ENCODE measurements at places on chromosomes 3 and 15.
A peak's percentile ranks its signal among the peaks of the same experiment; 100 is the strongest.

- DNase-seq: no peak
Measured at GRCh38 chr3:2354702-2355101, 256.0 kb downstream of the CNTN4 start.

GRCh38 chr3:151316267-151316991, at the start of gene GPR87:
Gene GPR87, minus strand, starts transcription at chr3:151316820. Its CDS starts 16,720 bp downstream, at chr3:151300100.
- DNase-seq: peak; percentile 84

GRCh38 chr3:39810647-39811161, 1.3 kb downstream of the MYRIP start:
- DNase-seq: no peak

GRCh38 chr15:70306081-70306480, 208.4 kb upstream of the TLE3 start:
- no peak for DNase-seq

DNA sequence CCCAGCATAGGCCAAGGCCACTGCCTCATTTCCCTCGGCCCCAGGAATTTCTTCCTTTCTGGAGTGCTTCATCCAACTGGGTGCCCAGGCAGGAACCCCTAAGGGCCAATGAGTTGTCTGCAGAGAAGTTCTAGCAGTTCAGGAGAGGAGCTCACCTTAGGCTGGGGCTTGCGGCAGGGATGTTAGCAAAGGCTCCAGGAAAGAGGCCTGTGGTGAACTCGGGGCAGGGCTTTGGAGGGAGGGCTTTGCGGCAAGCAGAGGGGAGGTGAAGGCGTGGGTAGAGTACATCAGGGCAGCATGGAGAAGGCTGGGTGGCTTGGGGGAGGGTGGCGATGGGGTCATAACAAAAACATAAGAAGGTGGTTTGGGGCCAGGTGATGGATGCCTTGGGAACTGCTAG, 1.1 kb downstream of the GHRL start:
- no peak for DNase-seq

GRCh38 chr3:70833239-70833960, 521.0 kb upstream of the MDFIC2 start:
- no peak for DNase-seq

GRCh38 chr15:40911141-40911540, 16.9 kb downstream of the VPS18 start:
- no peak for DNase-seq

DNA sequence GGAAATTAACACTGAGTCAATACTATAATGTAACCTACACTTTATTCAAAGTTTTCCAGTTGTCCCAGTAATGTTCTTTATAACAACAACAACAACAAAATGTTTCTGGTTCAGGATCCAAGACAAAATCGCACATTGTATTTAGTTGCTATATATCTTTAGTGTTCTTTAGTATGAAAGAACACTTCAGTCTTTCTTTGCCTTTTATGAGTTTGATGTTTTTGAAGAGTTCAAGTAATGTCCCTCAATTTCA, 7.6 kb upstream of the GRAMD1C start:
- DNase-seq: no peak

DNA sequence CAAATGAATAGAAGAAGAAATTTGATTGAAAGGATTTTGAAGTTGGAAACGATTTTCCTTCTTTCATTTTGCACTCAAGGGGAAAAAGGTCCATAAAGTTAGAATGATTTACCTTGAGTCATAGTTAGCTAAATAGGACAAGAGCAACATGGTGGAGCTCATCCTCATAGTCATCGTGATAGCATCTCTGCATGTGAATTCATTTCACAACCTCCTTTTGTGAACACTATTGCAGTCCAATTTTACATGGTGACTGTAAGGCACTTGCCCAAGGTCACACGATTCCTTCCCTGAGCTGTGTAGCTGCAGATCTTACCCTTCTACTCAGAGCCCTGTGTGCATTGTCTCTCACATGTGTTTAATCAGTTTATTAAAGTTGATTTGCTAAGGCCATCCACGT, 359.8 kb upstream of the C2CD4B start:
- no peak for DNase-seq

GRCh38 chr3:63192248-63192647, 85.9 kb upstream of the SYNPR start:
- DNase-seq: no peak

GRCh38 chr15:35540021-35540420, 5.9 kb downstream of the DPH6 start:
- no peak for DNase-seq

GRCh38 chr3:10248984-10249748, 907 bp downstream of the TATDN2 start:
- DNase-seq: peak; percentile 20

DNA sequence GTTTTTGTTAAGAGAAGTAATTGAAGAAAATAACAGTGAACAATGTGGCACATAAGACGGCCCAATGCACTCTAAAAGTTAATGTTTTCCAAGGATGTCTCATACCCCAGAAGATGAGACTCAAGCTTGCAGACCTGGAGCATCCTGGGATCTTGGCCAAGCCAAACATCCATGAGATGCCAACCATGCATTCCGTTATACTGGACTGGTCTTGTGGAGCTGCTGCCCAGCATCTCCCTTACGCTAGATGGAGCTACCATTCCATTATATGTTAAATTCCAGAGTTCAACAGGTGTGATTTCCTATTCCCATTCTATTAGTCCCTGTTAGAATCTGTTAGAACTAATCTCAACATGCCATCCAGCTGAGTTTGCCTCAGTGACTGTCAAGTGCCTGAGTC, 181.8 kb downstream of the PDCD6IP start:
- peak; percentile 58 for DNase-seq

DNA sequence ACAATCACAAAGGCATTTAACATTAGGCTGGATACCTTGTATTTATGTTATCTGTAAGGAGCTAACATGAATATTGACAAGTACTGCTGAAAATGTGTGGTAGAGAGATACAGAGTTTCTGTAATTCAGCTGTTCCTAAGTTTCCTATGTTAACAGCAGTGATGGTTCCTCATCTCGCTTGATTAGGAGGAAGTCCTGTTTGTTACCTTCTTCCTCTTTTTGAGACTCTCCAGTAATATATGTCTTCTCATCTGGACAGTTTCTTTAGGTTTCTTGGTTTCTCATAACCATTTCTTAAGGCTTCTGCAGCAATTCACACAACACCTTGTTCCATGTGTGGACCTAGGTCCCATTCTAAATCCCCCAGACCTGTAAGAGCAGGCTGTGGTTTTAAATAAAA, 11.4 kb upstream of the PEX5L start:
- no peak for DNase-seq

- DNase-seq: no peak
Measured at GRCh38 chr15:58286523-58286922, 145.3 kb upstream of the LIPC start.

DNA sequence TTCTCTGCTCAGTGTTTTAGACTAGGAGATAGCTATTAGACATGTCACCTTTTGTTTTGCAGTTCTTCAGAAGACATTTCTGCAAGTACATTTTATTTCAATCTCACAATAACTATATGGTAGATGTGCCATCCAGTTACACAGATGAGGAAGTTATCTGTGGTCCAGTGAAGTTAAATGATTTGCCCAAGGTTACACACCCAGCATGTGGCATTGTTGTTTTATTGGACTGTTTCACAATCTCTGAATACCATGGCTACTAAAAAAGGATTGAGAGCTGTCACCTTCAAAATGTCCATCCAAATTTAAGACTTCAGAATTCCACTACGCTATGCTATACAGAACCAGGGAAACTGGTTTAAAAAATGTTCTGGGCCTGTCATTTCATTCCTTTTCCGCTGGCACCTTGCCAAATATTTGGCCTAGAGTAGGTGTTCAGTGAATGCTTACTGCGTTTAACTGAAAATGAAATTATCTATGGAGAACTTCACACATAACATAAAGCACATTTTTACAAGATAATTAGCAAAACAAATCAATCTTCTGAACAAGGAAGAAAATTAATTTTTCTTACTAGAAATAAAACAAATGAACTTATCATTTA, 20.2 kb downstream of the TM6SF1 start:
- DNase-seq: peak; percentile 13

DNA sequence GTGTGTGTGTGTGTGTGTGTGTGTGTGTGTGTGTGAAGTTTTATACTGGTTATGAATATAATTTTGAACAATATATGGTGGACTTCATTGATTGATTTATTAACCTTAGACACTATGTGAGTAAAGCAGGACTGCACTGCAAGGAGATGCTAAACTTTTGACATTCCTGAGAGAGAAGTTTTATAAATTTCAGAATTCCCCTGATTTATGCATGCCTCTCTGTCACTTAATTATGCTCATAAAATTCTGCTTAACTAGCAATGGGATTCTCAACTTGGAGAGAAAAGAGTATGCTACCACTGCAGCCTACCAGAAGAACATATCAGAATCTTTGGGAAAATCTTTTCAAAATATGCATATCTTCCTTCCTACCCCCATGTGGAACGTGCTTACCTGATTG, 144.6 kb downstream of the B3GALNT1 start:
- DNase-seq: no peak

DNA sequence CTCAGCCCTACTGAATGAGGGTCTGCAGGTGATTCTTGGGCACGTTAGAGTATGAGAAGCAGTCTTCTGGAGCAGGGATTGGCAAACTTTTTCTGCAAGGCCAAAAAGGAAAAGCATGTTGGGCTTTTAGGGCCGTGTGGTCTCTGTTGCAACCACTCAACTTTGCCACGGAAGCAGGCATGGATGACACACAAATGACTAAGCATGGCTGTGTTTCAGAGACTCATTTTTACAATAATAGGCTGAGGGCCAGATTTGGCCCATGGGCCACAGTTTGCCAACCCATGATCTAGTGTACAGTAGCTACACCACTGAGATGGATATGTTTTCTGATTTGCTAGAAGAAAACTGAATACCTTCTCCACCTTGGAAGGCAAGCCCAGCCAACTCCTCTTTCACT, 66.1 kb upstream of the PRICKLE2 start:
- DNase-seq: peak; percentile 1

DNA sequence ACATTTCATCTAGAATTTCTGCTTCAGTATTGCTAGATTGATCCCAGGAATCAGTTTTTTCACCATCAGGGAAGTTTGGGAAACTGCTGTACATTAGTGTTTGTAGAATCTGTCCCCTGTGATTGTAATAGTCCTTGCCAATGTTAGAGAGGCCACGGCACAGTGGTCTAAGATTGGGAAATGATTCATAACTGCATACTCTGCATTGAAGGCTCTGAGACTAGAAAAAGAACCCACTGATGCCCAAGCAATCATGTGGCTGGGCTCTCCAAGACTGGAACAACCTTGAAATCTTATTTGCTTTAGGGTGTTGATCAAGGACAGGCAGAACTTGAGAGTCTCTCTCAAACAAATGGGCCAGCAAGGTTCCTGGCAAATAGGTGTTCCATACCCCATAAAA, 245.6 kb upstream of the LRTM1 start:
- no peak for DNase-seq

DNA sequence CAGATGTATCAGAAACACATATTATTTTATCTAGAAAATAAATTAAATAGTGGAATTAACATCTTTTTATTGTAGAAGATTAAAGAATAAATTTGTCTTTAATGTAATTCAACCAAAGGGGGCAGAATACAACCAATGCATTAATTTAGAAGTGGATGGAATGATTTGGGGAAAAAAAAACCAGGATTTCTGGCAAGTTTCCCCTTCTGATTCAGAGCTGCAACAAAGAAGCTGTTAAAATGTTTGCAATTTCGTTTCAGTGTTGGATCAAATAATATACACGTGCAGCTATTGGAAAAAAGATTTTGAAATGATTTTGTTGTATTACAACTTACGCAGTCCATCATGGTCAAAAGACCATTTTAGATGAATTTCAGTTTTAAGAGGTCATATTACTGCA, 71.6 kb upstream of the ZNF280D start:
- no peak for DNase-seq

GRCh38 chr15:44593042-44593736, 56.2 kb downstream of the EIF3J start:
- no peak for DNase-seq

- no peak for DNase-seq
Measured at GRCh38 chr3:38238416-38239008, 27.1 kb upstream of the SLC22A13 start.

DNA sequence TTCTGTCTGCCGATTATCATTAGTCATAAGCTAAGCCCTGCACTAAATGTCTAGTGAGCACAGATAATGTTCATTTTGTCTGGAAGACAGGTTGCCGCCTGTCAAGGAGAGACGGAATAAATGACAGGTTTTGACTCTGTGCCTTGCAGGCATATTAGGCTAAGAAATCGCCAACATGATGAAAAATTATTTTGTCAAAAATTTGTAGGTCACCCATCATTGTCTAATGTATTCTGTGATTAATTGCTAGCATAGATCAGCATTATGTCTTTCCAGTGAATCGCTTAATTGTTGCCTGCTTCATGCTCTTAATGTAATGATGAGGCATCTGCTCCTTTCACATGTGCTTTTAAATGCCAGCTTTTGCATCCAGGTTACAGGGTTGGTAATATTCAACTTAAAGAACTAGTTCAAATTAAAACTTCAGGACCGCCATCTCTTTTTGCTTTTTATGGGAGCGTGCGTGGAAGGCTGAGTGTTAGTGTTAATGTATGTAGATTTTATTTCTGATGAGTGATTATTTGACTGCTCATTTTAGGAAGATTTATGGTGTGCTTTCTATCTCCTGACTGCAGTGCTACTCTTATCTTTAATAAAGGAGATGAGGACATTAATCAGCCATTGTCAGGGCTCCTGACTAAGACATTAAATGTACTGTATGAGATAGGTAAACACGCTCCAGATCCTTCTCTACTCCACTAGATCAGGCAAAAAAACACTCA, 120.8 kb upstream of the MEIS2 start:
- DNase-seq: no peak

DNA sequence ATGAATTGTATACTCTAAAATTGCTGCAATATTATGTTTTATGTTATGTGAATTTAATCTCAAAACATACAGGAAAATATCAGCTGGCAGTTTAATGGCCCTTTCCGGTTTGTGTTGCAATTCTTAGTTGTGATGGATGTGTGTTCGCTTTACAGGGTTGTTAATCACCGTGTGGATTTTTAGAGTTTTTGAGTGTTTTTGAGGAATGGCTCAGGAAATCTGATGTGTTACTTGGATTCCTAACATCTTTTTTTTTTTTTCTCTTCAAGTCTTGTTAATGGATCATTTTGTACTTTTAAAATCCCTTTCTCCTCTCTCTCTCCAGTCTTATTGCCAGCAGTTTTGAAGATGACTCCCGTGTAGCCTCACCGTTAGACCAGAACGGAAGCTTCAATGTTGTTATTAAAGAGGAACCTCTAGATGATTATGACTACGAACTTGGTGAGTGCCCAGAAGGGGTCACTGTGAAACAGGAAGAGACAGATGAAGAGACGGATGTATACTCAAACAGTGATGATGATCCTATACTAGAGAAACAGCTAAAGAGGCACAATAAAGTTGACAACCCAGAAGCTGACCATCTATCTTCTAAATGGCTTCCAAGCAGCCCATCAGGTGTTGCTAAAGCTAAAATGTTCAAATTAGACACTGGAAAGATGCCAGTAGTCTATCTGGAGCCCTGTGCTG, 35.7 kb downstream of the MGA start:
- DNase-seq: peak; percentile 65

DNA sequence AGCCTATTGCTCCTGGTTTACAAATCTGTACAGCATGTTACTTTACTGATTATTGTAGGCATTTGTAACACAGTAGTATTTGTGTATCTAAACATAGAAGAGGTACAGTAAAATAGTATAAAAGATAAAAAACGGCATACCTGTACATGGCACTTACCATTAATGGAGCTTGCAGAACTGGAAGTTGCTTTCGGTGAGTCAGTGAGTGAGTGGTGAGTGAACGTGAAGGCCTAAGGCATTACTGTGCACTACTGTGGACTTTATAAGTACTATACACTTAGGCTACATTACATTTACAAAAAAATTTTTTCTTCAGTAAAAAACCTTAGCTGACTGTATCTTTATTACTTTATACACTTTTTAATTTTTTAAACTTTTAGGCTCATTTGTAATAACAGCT, 90.9 kb downstream of the RAP2B start:
- no peak for DNase-seq

- no peak for DNase-seq
Measured at GRCh38 chr3:129587566-129588210, 18.8 kb downstream of the PLXND1 start.
